Stimulated activated CD4-positive, alpha-beta T cell treated with anti-CD3 and anti-CD28 coated beads, TNF-alpha, amount 100 ng/mL, for 24 hours (primary cell): ENCODE measurements at places on chromosomes 3 and 15.

- DNase-seq = no peak
These were observed 16.8 kb upstream of the MCCC1 start for GRCh38 chr3:183116025-183116614.

DNA sequence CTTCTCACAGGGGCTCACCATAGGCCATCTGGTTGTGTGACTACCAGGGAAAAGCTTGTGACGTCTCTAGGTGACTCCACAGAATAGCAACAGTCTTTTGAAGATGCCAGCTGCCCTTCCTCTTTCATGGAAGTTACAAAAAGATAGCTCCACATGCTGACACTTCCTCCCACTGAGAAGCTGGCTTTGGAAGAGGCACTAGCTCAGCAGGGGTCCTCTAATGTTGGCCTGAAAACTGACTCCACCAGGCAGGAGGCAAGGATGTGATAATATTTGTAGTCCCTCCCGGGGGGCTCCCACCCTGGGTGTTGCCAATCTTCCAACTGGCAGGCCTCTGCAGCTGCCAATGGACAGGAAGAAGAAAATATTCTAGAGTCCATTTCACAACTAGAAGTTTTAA lies 343.5 kb downstream of the NEK10 start:
- DNase-seq = no peak

GRCh38 chr3:101453961-101454360 lies 59.1 kb downstream of the SENP7 start:
- no peak for DNase-seq

DNA sequence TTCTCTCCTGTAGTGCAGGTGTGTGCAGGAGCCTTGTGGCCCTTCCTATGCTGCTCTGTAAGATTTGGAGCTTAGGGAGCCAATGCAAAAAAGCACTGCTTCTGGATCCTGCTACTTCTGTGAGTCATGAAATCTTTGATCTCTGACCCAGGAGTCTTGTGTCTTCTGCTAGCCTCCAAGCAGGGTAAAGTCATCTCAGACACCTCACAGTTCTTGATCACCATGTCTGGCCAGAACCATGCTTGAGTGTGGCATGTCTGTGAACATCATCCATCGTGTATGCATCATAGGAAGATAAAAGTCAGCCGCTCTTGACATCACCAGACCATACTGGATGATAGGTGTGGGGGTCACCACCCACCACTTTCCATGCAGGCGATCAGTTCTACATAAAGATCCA lies 247.8 kb downstream of the RPLP1 start:
- no peak for DNase-seq

DNA sequence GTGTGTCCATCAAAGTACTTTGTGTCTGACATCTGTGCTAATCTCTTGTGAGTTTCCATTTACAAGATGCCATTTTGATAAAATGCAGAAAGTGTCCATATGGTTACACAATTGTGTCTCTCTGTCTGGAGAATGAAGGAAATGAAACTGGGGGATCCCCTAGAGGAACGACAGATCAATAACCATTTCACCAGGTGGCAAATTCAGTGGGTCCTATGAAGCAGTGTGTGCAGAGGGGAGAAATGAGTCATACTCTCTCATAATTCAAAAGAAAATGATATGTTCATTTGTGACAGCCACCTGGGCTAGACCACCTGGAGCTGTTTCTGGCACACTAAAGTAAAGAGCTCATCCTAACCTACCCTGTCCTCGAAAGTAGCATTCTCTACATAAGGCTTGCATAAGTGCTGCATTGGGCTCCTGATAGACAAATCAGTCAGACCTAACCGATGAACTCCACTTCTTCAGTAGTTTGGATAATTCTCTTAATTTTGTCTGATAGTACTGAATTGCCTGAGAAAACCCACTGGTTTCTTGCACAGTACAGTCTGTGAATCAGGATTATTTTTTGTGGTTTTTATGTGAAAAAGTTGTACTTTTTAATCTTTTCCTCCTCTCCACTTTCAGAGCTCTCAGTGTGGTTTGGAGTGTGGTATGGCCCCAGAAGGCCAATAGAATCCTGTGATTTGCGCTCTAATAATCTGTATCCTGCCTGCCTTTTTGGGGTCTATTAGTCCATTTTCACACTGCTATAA lies 10.3 kb upstream of the CD47 start:
- no peak for DNase-seq

- no peak for DNase-seq
These were observed 37.1 kb upstream of the SLC4A7 start for GRCh38 chr3:27521179-27521871.

- no peak for DNase-seq
These were observed 110.9 kb upstream of the PHLDB2 start for GRCh38 chr3:111748132-111748531.

- no peak for DNase-seq
These were observed 9.1 kb downstream of the GK5 start for GRCh38 chr3:142216321-142216720.

- no peak for DNase-seq
These were observed 18.6 kb downstream of the CRYGS start for GRCh38 chr3:186525369-186526255.

DNA sequence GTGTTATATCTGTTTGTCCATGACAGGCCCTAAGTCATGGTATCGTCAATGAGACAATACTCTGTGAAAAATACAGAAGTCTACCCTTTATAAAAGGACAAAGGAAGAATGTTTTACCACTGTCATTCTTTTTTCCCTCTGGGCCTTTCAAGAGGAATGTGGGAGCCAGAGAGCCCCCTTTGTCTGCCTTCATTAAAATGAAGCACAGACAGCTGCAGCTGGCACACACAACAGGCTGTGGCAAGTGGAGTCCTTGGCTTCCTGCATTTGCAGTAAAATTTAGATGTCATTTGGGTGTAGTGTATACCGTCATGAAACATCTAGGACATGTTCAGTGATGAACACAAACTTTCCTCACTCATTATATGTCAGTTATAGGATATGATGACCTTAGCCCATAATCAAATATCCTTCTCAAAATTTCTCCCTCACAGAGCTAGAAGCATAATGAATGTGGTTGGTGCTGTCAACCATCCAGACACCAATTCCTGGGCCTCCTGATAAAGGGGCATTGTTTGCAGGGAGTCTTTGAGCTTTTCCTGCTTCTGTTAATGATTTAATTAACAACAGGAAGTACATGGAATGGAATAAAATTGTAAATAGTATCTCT lies 76.4 kb downstream of the DHX36 start:
- DNase-seq = no peak

DNA sequence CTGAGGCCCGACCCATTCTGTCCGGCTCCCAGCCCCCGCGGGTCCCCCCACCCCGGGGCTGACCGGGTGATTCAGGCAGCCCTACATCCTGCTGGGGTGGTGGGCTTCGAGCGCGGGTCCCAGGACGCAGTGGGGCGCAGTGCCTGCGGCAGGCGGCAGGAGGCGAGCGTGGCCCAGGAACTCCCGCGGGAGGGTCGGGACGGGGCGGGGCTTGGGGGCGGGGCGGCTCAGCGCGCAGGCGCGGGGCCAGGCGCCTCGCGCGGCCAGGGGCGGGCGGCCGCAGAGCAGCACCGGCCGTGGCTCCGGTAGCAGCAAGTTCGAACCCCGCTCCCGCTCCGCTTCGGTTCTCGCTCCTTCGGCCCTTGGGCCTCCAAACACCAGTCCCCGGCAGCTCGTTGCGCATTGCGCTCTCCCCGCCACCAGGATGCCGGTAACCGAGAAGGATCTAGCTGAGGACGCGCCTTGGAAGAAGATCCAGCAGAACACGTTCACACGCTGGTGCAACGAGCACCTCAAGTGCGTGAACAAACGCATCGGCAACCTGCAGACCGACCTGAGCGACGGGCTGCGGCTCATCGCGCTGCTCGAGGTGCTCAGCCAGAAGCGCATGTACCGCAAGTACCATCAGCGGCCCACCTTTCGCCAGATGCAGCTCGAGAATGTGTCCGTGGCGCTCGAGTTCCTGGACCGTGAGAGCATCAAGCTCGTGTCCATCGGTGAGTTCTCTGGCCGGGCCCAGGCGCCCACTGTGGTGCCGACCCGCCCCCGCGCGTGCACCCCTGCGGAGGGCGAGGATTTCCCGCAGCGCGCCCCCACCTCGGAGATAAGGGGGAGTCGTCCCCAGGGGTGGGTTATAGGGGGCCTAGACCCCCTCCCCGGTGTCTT lies at the start of gene FLNB:
Gene FLNB, plus strand, starts transcription at position 282 of the 885 bp plus-strand sequence. Its CDS starts 143 bp downstream, at position 425.
- peak; percentile 56 for DNase-seq

GRCh38 chr3:141699324-141699723 lies 38.8 kb upstream of the RNF7 start:
- DNase-seq = no peak

GRCh38 chr15:74642734-74643664 lies 27.4 kb downstream of the CLK3 start:
- no peak for DNase-seq

GRCh38 chr3:123072564-123072963 lies 5.7 kb downstream of the PDIA5 start:
- DNase-seq = no peak

GRCh38 chr3:138347960-138348753 lies at the start of gene MRAS:
TSS of gene MRAS (plus strand) at chr3:138348579. CDS start at chr3:138372884, 24,305 bp downstream.
- peak; percentile 28 for DNase-seq

- no peak for DNase-seq
These were observed 31.6 kb upstream of the PDZRN3 start for GRCh38 chr3:73656241-73656890.

DNA sequence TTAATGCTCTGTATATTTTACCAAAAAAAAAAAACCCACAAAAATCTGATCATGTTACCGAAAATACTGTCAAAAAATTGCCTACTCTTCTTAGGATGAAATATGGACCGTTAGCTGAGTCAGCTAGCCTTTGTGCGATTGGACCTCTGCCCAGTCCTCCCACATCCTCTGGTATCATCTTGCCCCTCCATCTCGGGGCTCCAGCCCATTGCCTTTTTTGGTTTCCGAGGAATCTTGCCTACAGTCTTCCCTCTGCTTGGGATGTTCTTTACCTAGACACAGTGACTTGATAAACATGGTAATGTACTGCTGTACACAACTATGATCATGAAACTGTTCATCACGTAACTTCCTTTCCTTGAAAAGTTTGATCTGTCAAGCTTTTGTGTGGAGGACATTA lies 371.4 kb downstream of the SV2B start:
- no peak for DNase-seq

DNA sequence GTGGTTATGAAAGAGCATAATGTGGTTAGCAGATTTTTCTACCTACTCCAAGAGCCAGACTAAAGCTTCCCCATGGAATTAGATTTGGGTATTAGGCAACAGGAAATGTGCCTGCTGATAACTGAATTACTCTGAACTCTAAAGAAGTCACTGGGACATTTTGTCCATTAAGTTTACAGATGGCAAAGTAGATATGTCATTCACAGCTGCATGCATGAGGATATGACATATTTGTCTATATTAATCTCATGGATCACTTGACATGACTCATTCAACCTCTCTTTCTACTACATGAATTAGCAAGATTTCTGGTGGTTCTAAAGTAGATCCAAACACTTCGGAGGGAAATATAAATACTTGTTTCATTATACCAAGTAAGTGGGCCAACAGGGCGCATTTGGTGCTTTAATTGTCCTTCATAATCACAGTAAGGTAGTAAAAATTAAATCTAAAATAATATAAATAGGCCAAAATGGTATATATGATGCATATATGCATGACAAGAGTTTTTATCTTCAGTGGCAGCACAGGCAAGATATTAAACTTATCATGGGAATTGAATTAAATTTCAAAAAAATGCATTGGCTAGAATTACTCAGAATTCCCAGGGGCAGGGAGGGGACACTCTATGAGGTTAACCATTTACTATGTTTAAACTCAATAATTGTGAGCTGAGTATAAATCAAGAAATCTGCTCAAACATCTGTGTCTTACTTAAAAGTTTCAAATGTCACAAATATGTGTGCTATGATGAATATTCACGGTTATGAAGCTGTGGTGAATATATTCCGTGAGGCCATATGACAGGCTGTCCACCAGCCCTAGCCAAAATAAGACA lies 365.3 kb upstream of the KCNMB2 start:
- no peak for DNase-seq

DNA sequence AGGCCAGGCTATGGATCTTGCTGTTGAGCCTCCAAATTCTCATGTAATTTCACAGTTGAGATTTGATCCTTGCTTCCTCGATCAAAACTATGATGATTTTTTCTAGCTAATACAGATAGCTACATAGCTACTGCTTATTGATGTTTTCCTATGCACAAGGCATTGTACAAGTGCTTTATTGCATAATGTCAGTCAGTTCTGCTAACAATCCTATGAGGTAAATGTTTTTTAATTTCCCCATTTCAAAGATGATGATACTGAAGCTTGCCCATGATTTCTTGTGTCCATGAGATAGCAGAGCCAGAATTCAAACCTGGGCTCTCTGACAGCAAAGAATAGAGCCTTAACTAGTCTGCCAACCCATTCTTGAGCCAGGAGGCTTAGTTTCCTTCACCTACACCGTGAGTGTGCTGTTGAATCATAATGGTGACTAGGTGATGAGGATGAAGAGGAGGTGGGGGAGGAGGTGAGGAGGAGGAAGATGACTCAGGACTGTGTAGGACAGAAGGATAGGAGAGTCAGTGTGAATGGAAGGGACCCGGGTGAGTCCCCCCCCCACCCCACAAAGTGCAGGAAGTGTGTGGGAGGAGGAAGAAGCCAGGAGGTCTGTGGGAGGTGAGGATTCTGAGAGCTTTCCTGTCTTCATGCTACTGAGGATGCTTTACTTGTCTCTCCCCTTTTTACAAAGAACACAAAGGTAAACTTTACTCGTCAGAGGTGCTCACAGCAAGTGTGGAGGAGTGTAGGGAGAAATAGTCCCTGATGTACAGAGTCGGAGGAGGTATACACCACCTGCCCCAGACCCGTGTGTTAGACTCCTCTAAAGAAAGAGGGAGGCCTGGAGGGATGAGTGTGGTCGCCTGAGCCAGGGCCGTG lies 3.6 kb downstream of the TAGLN3 start:
- DNase-seq = peak; percentile 33

- no peak for DNase-seq
These were observed 168.3 kb downstream of the SLCO3A1 start for GRCh38 chr15:92021792-92022191.

- DNase-seq = no peak
These were observed 23.0 kb upstream of the BFSP2 start for GRCh38 chr3:133376810-133377209.

DNA sequence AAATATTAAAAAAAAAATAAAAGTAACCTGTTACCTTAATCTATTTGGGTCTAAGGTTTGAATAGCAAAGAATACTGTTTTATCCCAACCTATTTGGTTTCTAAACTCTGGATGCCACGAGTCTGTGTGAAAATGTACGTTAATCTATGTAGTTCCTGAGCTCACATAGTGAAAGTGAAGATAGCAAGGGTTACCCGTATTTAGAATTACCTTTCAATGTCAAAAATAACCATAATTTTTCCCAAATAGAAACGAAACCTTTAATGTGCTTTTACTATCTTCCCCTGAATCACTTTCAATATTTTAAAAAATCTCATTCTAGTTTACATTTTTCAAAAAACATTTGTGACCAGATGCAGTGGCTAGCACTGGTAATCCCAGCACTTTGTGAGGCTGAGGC lies 5.8 kb upstream of the USP50 start:
- DNase-seq = no peak

DNA sequence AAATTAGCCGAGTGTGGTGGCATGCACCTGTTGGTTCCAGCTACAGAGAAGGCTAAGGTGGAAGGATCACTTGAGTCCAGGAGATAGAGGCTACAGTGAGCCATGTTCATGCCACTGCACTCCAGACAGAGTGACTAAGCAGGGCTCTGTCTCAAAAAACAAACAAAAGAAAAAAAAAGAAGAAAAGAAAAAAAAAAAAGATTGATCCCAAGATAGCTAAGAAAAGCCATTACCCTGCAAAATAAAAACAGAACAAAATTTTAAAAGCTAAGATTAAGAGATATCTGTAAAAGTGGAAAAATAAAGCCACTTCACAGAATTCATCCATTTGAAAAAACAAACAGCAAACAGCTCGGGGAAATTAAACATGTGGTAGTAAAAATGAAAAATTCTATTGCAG lies 23.8 kb downstream of the LRRC2 start:
- DNase-seq = no peak
